Osteoblast (primary cell): ENCODE measurements at places on chromosomes 5 and 9. TPM values are rescaled to one million over a fixed set of nuclear protein-coding genes. Genes with fewer than 3 reads are reported as not detected.

- DNase-seq, result no peak
- peaks cover 17% of the 10 kb centered on the region for H3K4me1 ChIP-seq
- no peaks in the 10 kb centered on the region for H3K36me3 ChIP-seq
- H3K4me3 ChIP-seq, result no peak overlapping the region
- H3K27me3 ChIP-seq, result no peaks in the 10 kb centered on the region
Measured at GRCh38 chr9:21741151-21741550, 61.3 kb upstream of the MTAP start.

DNA sequence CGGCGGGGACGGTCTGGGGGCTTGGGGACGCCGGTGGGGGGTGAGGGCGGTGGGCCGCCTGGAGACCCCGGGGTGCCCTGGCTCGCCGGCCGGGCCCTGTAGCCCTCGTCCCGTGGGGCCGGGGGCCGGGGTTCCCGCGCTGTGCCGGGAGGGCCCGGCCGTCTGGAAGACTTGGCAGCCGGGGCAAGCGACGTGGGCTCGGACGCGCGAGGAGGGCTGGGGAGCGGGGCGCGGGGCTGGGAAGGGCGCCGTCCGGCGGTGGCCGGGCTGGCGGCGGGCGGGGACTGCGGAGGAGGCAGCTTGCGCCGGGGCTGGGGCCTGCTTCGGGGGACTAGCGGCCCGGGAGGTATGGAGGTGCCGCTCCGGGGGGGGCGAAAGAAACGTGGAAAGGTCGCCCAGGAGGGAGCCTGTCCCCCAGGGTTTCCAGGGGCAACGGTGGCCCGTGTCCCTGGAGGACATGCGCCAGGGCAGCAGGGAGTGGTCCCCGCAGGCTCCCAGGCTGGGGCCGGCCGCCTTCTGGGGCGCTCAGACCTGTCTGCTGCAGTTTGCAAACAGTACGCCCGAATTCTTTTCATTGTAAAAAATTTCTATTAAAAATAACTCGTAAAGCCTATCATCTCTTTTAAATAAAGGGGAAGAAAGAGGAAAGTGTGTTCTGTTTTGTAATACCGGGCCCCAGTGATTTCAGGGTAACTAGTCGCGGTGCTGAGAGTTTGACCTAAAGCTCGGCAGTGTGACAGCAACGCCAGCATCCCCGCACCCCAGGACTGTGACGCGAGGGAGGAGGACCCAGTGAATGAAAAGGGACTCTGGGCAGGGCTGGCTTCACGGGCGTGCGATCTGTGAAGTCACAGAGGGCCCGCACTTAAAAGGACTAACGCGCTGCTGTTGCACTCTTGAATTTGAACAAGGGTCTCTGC lies 752 bp upstream of the ANKH start:
- H3K4me3 ChIP-seq, result peak overlapping the region; percentile 75
- no peaks in the 10 kb centered on the region for H3K27me3 ChIP-seq
- H3K4me1 ChIP-seq, result peaks cover 22% of the 10 kb centered on the region
- H3K27ac ChIP-seq, result peak overlapping the region; percentile 83
- peak; percentile 88 for DNase-seq

- peaks cover 18% of the 10 kb centered on the region for H3K4me1 ChIP-seq
- DNase-seq, result no peak
- H3K27me3 ChIP-seq, result no peaks in the 10 kb centered on the region
- no peak overlapping the region for H3K27ac ChIP-seq
- H3K4me3 ChIP-seq, result no peak overlapping the region
- no peaks in the 10 kb centered on the region for H3K36me3 ChIP-seq
Measured at GRCh38 chr5:43101491-43101890, 19.2 kb upstream of the ZNF131 start.

DNA sequence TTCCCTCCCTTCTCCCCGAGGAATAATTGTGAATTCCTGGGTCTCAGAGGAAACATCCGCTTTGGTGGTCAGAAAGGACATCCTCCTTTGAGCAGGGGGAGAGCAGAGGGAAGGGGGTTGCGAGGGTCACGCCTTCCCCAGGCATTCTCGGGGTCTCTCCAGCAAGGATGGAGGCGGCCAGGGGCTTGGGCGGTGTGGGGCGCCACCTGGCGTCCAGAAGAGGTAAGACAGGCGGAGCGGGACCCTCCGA lies 129.1 kb downstream of the KCNIP1 start:
- H3K36me3 ChIP-seq, result no peaks in the 10 kb centered on the region
- H3K4me3 ChIP-seq, result peak overlapping the region; percentile 53
- peaks cover 10% of the 10 kb centered on the region for H3K4me1 ChIP-seq
- no peak overlapping the region for H3K27ac ChIP-seq

GRCh38 chr5:9877488-9877887 lies 247.3 kb upstream of the TAS2R1 start:
- no peak for DNase-seq
- H3K27me3 ChIP-seq, result no peaks in the 10 kb centered on the region
- no peaks in the 10 kb centered on the region for H3K4me1 ChIP-seq
- no peak overlapping the region for H3K27ac ChIP-seq
- no peak overlapping the region for H3K4me3 ChIP-seq

- no peak for DNase-seq
- H3K36me3 ChIP-seq, result no peaks in the 10 kb centered on the region
- H3K4me3 ChIP-seq, result no peak overlapping the region
- peaks cover 6% of the 10 kb centered on the region for H3K4me1 ChIP-seq
- H3K27ac ChIP-seq, result no peak overlapping the region
- H3K27me3 ChIP-seq, result peaks cover 59% of the 10 kb centered on the region
Measured at GRCh38 chr9:130323051-130323745, 57.6 kb downstream of the HMCN2 start.

GRCh38 chr9:117826837-117827236 lies 122.6 kb downstream of the TLR4 start:
- DNase-seq, result no peak
- no peaks in the 10 kb centered on the region for H3K4me1 ChIP-seq
- H3K27me3 ChIP-seq, result no peaks in the 10 kb centered on the region
- H3K4me3 ChIP-seq, result no peak overlapping the region
- no peaks in the 10 kb centered on the region for H3K36me3 ChIP-seq

DNA sequence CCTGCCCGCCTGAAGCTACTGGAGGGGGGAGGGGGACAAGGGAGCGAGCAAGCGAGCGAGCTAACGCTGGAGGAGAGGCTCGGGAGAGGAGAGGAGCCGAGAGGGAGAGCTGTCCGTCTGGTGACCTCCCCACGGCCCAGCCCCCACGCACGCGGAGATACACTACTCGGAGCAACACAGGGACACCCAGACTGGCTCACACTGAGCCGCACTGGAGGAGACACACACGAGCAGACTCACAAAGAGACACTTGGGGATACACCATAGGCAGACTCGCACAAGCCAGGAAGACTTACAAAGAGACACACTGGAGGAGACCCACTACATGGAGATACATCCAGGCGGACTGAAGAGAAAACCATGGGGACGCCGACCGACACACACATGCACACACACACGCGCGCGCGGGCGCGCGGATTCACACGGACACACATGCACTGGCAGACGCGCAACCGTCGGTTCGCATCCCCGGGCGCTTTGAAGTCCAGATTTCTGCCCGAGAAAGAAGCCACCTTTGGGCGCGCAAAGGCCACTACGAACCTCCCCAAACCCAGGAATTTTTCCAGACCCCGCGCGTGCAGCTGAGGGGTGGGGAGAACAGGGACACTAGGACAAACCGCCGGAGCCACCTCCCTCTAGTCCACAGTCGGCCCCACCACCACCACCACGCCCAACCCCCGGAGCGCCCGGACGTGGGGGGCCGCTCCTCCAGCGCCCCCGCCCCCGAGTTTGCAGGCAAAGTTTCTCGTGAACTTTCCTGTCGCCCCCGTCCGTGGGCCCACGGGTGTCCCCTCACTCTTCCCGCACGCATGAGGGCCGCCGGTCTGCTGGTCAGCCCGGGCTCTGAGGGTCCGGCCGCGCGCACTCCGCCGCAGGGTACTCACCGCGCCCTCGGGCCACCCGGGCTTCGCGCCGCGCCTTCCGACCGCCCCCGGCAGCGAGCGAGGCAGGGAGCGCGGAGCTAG lies 571 bp downstream of the CNTFR start:
- H3K4me1 ChIP-seq, result no peaks in the 10 kb centered on the region
- DNase-seq, result no peak
- H3K4me3 ChIP-seq, result no peak overlapping the region
- no peak overlapping the region for H3K27ac ChIP-seq

Gene PTGES
- 70.9 and 115 TPM in 2 replicates for total RNA-seq

Gene MAMDC4
- total RNA-seq, result 0.88 and 1.4 TPM in 2 replicates

Gene GFI1B
- under 0.01 TPM in 1 of 2 replicates, not detected in the other for total RNA-seq

Gene GLDC
- total RNA-seq, result 0.72 and 2.4 TPM in 2 replicates

Gene ADGRD2
- not detected in 2 replicates for total RNA-seq
